Testis (tissue), 5 donors: ENCODE measurements at places on chromosomes 5 and 9. TPM values are rescaled to one million over a fixed set of nuclear protein-coding genes. Genes with fewer than 3 reads are reported as not detected.

Gene PCDHB16
- 3.3 TPM for total RNA-seq

- DNase-seq: peak; percentile 48
These were observed 259.1 kb downstream of the SYK start for GRCh38 chr9:91060520-91061343.

Gene ECPAS
- 122 TPM for total RNA-seq

GRCh38 chr5:133316346-133317343, 264.8 kb downstream of the HSPA4 start:
- no peak for DNase-seq

- peak; percentile 38 for DNase-seq
These were observed 13.7 kb downstream of the DOLPP1 start for GRCh38 chr9:129094387-129095169.

Gene PCDHA7
- total RNA-seq: 3.8 TPM

Gene KIF3A
- total RNA-seq: 30.8 TPM

DNA sequence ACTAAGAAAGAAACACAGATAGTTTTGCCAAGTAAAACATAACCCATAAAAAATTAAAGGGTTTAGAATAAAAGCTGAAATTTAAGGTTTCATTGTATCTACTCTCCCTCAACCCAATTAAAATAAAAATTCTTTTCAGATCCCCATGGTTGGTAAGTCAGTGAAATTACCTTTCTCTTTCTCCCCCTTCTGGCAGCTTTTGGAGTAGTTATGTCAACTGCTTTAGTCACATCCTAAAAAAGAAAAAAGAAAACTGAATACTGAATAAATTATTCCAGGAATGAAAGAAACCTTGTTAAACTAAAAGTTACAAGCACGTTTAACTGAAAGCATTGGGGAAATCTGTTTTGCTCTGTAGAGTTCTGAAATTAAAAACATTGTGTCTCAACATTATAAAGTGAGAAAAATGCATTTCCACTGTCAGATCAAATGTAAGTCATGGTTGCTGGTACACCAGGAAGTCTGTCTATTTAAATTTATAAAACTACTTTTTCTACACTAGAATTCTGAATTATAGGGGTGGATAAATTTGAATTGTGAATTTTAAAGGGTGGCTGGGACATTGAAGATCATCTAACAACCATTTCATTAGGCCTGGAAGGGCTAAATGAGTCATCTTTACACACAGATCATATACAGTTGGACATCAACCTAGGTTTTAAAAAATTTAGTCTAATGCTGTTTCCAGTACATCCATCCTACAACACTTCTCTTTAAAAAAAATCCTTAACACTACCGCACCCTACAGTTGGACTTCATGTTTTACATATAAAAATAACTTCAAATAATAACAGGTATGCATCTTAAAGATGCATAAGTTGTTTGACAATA, 24.7 kb downstream of the PSIP1 start:
- no peak for DNase-seq

- no peak for DNase-seq
These were observed 431.7 kb upstream of the POU5F2 start for GRCh38 chr5:94173100-94173499.

DNA sequence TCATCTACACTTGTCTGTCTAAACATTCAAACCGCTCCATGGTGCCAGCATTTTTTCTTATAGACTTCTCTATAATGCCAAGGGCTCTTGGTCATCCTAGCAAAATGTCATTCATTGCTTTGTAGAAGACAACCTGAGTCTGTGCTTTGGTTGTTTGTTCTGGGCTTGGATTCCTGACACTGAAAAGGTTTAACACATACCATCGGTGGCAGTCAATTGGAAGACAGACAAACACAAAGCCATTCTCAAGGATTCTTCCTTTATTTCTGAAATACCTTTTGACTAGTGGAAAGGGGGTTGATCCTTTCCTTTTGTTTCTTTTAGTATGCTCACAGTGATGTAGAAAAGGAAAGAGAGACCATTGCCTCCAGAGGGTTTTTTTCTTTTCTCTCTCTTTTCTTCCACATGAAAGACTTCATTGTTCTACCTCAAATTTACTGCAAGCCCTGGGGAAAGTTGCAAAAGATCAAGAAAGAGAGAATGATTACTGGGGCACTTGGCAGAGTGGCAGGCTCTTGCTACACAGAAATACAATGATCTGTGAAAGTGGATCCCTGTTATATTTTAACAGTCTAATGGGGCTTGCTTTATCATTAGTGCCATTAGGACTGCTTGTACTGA, 66.4 kb upstream of the TMC1 start:
- peak; percentile 68 for DNase-seq

Gene CARTPT
- total RNA-seq: 15.0 TPM

- DNase-seq: no peak
These were observed 229.6 kb downstream of the TMEM167A start for GRCh38 chr5:82847562-82847961.

DNA sequence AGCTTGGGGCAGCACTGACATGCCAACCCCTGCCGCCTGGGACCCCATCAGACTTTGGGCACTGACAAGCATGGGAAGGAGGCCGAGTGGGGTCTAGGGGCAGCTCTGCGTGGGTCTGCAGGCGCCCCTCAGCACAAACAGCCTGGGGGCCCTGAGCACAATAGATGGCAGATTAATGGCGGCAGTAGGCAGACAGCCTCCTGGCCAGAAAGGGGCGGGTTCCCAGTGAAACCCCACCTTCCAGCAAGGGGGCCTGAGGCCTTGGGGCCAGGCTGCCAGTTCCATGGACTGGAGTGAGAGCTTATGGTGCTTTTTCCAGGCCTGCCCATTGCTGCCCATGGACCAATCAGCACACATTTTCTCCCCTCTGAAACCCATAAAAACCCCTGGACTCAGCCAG, 2031.2 kb downstream of the EFNA5 start:
- no peak for DNase-seq

- no peak for DNase-seq
These were observed 6.9 kb upstream of the UBE2D2 start for GRCh38 chr5:139554264-139554663.

Gene FBXW5
- 749 TPM for total RNA-seq

GRCh38 chr5:154403776-154404387, 41.9 kb upstream of the SAP30L start:
- peak; percentile 12 for DNase-seq

GRCh38 chr5:135192351-135192750, 158.3 kb upstream of the PITX1 start:
- no peak for DNase-seq

Gene SLC25A2
- 4.0 TPM for total RNA-seq

Gene CMYA5
- total RNA-seq: 27.3 TPM

DNA sequence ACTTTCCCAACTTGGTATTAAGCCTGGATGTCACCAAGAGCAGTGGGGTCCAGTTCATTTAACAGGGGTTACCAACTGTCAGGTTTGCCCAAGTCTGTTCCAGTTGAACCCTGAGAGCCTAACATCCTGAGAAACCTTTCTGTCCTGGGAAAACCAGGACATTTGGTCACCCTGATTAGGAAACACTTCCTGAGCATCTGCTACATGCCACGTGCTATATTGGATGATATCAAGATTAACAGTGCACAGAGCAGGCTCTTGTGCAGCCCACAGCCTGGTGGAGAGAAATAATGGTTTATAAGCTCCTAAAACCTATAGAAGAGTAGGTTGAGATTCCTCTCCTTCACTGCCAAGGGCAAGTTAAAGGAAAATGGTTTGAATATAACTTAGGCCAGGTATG, 102.9 kb upstream of the RAD23B start:
- DNase-seq: no peak
